H9 (cell line): ENCODE measurements at places on chromosomes 4 and X.

DNA sequence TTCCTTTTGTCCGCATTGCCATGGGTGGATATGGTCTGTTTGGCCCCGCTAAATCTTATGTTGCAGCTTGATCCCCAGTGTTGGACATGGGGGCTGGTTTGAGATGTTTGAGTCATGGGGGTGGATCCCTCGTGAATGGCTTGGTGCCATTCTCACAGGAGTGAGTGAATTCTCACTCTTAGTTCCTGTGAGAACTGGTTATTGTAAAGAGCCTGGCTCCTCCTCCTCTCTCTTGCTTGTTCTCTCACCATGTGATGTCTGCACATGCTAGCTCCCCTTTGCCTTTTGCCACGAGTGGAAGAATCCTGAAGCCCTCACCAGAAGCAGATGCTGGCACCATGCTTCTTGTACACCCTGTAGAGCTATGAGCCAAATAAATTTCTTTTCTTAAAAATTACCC, 22.6 kb upstream of the STBD1 start:
- H3K27ac ChIP-seq = no peak overlapping the region
- H3K27me3 ChIP-seq = no peaks in the 10 kb centered on the region
- no peak for DNase-seq
- no peaks in the 10 kb centered on the region for H3K4me1 ChIP-seq
- H3K4me3 ChIP-seq = no peak overlapping the region

DNA sequence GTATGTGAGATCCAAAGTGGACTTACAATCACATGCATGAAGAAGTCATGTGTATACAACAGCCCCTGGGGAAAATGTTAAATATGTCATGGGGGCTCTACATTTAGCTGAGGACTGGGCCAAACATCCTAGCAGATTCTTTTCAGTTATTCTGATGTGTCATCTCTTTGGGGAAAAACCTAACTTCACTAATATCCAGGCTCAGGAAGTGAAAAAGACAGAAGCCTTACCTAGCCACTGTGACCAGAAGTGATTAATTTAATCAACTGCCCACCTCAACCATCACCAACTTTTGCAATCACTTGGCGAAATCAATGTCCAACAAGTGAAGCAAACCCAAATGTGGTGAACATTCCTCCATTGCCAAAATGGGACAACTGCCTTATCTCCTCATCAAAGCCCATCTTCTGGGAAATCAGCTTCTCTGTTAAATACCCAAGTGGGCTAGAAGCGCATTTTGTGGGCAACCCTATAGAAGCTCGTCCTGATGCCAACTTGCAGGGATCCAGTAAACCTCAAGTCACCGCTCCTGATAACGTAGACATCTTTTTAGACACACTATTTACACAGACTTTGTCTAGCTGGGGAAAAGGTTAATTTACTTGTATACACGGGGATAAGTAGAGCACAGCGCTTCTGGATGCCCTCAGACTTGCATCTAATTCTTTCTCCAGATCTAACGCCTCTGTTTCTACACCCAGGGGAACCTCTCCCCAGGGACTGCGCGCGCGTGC, 1.4 kb upstream of the HHIP start:
- H3K27me3 ChIP-seq = peaks cover 42% of the 10 kb centered on the region; the same call in 1 of the 2 replicates
- H3K4me3 ChIP-seq = no peak overlapping the region
- H3K4me1 ChIP-seq = no peaks in the 10 kb centered on the region
- no peak overlapping the region for H3K27ac ChIP-seq

DNA sequence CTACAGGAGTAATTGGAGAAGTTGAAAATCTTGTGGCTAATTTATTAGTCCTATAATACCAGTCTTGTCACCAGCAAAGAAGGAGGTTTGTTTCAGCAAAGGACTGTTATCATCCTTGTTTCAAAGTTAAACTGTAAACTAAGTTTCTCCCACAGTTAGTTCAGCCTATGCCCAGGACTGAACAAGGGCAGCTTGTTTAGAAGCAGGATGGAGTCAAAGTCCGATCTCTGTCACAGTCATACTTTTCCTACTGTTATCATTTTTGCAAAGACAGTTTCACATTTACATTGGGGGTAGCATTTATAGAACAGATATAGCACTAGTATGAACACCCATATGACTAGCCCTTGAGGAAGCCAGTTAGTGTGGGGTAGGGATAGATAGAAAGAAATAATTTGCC, 46.4 kb downstream of the AKAP4 start:
- H3K4me3 ChIP-seq = no peak overlapping the region
- H3K36me3 ChIP-seq = peaks cover 14% of the 10 kb centered on the region
- H3K27me3 ChIP-seq = no peaks in the 10 kb centered on the region
- no peaks in the 10 kb centered on the region for H3K4me1 ChIP-seq
- no peak overlapping the region for H3K27ac ChIP-seq
- no peak for DNase-seq

- no peak for DNase-seq
- no peak overlapping the region for H3K27ac ChIP-seq
- H3K27me3 ChIP-seq = no peaks in the 10 kb centered on the region
- peaks cover 81% of the 10 kb centered on the region for H3K36me3 ChIP-seq
Observed at GRCh38 chr4:92265798-92266197, 38.0 kb upstream of the GRID2 start.

- H3K4me1 ChIP-seq = no peaks in the 10 kb centered on the region
- H3K27ac ChIP-seq = no peak overlapping the region
- H3K36me3 ChIP-seq = no peaks in the 10 kb centered on the region
- no peak for DNase-seq
- no peak overlapping the region for H3K4me3 ChIP-seq
Observed at GRCh38 chr4:121227341-121227792, 63.2 kb upstream of the TNIP3 start.

DNA sequence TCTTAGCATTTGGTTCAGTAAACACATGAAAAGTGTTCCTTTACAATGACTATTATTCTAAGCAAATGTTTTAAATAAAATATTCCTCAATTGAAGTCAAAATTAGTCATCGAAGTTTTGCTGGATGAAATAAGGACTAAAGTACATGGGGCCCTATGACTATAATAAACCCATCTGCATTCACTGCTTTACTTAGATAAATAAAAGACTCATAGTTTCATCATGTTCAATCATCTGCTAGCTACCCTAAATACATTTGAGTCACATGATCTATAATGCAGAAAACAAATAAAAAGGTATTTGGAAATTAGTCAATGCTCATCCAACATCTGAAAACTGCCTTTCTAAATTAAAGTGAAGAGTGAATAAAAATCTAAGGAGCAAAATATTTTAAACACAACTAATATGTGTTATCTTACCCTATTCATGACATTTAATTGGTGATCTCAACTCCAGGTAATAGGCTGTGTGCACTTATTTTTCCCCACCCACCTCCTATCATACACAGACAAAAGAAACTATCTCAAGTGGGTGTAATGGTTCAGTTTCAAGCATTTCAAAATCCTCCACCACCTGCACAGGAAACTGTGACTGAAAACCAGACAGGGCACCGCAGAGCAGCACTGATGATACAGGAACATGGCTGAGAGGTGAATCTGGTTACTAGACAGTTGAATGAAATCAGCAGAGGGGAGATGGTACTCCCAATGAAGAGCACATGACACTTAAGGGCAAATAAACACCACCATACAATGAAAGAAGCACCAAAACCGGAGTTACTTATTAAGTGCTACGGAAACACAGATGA, 78.6 kb downstream of the CAMK2D start:
- H3K36me3 ChIP-seq = no peaks in the 10 kb centered on the region; the same call in 1 of the 2 replicates
- H3K27me3 ChIP-seq = no peaks in the 10 kb centered on the region
- no peak overlapping the region for H3K4me3 ChIP-seq
- no peak for DNase-seq
- no peak overlapping the region for H3K27ac ChIP-seq
- no peaks in the 10 kb centered on the region for H3K4me1 ChIP-seq

GRCh38 chrX:71100581-71101505, 5.2 kb downstream of the FOXO4 start:
- H3K27ac ChIP-seq = no peak overlapping the region
- H3K4me1 ChIP-seq = peaks cover 9% of the 10 kb centered on the region; the same call in 1 of the 2 replicates
- peaks cover 12% of the 10 kb centered on the region for H3K36me3 ChIP-seq
- H3K4me3 ChIP-seq = peak overlapping the region; percentile 47

- H3K36me3 ChIP-seq = no peaks in the 10 kb centered on the region
- H3K4me3 ChIP-seq = no peak overlapping the region
- no peak for DNase-seq
- H3K4me1 ChIP-seq = no peaks in the 10 kb centered on the region
- H3K27me3 ChIP-seq = no peaks in the 10 kb centered on the region
- no peak overlapping the region for H3K27ac ChIP-seq
Observed at GRCh38 chrX:38117485-38117884, 103.2 kb downstream of the SRPX start.

- 0 out of 3 replicates have a peak, but pooled peaks cover 6% of the 10 kb centered on the region for H3K36me3 ChIP-seq
- H3K27me3 ChIP-seq = no peaks in the 10 kb centered on the region; the same call in 1 of the 2 replicates
- no peaks in the 10 kb centered on the region; the same call in 1 of the 2 replicates for H3K4me1 ChIP-seq
- no peak within 1 kb of the TSS for H3K27ac ChIP-seq
- DNase-seq = peak; percentile 56
Observed at GRCh38 chr4:186104114-186104889, at the start of gene FAM149A. FAM149A (plus strand) TSS chr4:186104704.

DNA sequence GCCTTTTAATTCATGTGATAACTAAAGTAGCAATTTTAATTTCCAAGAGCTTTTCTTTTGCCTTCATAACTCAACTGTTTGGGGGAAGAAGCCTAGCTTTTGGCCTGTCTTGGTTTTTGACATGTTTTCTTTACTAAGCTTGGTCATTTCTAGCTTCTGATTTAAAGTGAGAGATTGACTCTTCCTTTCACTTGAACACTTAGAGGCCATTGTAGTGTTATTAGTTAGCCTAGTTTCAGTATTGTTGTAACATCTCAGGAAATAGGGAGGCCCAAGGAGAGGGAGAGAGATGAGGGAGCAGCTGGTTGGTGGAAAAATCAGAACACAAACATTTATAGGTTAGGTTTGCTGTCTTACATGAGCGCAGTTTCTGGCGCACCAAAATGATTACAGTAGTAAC, 44.8 kb downstream of the DCLK2 start:
- no peaks in the 10 kb centered on the region for H3K36me3 ChIP-seq
- H3K4me1 ChIP-seq = no peaks in the 10 kb centered on the region
- no peaks in the 10 kb centered on the region for H3K27me3 ChIP-seq
- DNase-seq = no peak
- no peak overlapping the region for H3K27ac ChIP-seq
- H3K4me3 ChIP-seq = no peak overlapping the region

DNA sequence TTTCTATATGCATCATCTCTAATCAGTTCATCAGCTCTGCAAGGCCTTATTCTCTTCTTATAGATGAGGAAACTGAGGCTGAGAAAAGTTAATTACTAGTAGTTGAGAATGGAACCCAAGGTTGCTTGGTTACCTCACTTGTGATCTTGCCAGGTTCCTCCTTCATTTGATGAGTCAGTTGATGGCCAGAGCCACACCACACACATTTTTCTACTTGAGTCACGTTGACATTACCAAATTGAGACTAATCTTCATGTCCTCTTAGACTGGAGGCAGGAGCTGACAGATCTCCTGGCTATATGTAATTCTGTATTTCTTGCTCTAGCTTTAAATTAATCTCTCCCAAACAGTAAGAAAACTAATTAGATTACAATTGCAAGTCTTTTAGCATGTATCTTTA, 428.4 kb downstream of the AFF2 start:
- H3K27ac ChIP-seq = no peak overlapping the region
- H3K4me3 ChIP-seq = no peak overlapping the region
- H3K27me3 ChIP-seq = no peaks in the 10 kb centered on the region
- H3K36me3 ChIP-seq = no peaks in the 10 kb centered on the region
- no peaks in the 10 kb centered on the region for H3K4me1 ChIP-seq

DNA sequence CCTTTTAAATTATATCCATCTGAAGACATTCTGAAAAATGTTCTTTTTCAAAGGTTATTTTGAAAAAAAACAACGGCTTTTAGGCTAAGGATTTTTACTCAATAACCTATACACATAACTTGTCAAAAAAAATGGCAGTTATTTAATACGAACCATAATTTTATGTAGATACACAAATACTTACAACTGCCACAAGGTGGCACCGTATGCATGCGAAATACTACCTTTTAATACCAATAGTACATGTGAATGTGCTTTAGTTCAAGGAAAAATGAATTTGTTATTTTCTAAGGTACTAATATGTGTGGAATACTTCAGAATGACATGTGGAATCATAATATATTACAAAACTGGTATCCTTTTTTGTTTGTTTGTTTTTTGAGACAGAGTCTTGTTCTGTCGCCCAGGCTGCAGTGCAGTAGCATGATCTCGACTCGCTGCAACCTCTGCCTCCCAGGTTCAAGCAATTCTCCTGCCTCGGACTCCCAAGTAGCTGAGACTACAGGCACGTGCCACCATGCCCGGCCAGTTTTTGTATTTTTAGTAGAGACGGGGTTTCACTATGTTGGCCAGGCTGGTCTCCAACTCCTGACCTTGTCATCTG, 4.6 kb upstream of the MAD2L1 start:
- no peak overlapping the region for H3K4me3 ChIP-seq
- no peak overlapping the region for H3K27ac ChIP-seq
- no peaks in the 10 kb centered on the region for H3K27me3 ChIP-seq

- no peak for DNase-seq
- H3K27me3 ChIP-seq = no peaks in the 10 kb centered on the region
- no peak overlapping the region for H3K4me3 ChIP-seq
- no peaks in the 10 kb centered on the region for H3K4me1 ChIP-seq
- H3K36me3 ChIP-seq = no peaks in the 10 kb centered on the region
Observed at GRCh38 chrX:133580625-133581024, 165.3 kb upstream of the GPC4 start.

GRCh38 chr4:47390428-47391125, 72.9 kb downstream of the COMMD8 start:
- H3K4me1 ChIP-seq = no peaks in the 10 kb centered on the region
- DNase-seq = no peak
- no peak overlapping the region for H3K27ac ChIP-seq
- no peaks in the 10 kb centered on the region for H3K36me3 ChIP-seq
- H3K27me3 ChIP-seq = no peaks in the 10 kb centered on the region

DNA sequence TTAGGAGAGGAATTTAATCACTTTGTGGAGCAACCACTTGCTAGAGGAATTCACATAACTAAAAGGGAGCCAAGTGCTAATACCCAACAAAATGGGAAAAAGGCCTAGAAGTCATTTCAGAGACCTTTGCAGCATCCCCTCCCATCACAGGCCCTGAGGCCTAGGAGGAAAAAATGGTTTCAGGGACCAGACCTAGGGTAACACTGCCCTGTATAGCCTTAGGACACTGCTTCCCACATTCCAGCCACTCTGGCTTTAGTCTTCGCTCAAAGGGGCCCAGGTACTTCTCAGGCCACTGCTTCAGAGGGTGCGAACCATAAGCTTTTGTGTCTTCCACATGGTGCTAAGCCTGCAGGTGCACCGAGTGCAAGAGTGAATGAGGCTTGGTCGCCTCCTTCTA, 19.1 kb downstream of the SPANXN2 start:
- no peak overlapping the region for H3K4me3 ChIP-seq
- no peak for DNase-seq
- H3K4me1 ChIP-seq = no peaks in the 10 kb centered on the region
- H3K27ac ChIP-seq = no peak overlapping the region
- no peaks in the 10 kb centered on the region for H3K27me3 ChIP-seq

- no peak for DNase-seq
- H3K27ac ChIP-seq = no peak overlapping the region
- no peaks in the 10 kb centered on the region; the same call in 2 of the 3 replicates for H3K36me3 ChIP-seq
- H3K4me3 ChIP-seq = no peak overlapping the region
Observed at GRCh38 chr4:98677799-98678198, 19.4 kb upstream of the TSPAN5 start.

- H3K4me3 ChIP-seq = no peak overlapping the region
- DNase-seq = no peak
- no peaks in the 10 kb centered on the region for H3K27me3 ChIP-seq
- H3K27ac ChIP-seq = no peak overlapping the region
- no peaks in the 10 kb centered on the region for H3K36me3 ChIP-seq
- H3K4me1 ChIP-seq = no peaks in the 10 kb centered on the region
Observed at GRCh38 chr4:165512424-165512823, 133.6 kb downstream of the CPE start.
